ENCODE measurements at places on chromosomes 12 and 14.
A peak's percentile ranks its signal among the peaks of the same experiment; 100 is the strongest.

DNA sequence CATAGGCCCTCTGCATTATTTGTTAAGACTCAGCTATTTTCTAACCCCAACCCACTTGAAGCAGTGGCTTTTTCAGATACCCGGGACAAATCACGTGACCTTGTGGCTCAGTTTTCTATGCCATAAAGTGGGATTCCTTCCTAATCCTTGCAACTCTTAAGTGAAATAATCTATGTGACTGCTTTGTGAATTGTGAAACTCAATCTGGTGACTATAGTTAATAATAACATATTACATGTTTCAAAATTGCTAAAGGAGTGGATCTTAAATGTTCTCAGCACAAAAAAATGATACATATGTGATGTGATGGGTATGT lies 17.3 kb downstream of the EML1 start:
- no peak for DNase-seq

GRCh38 chr12:47781479-47782371 lies 8.7 kb downstream of the SLC48A1 start:
- no peak for DNase-seq

DNA sequence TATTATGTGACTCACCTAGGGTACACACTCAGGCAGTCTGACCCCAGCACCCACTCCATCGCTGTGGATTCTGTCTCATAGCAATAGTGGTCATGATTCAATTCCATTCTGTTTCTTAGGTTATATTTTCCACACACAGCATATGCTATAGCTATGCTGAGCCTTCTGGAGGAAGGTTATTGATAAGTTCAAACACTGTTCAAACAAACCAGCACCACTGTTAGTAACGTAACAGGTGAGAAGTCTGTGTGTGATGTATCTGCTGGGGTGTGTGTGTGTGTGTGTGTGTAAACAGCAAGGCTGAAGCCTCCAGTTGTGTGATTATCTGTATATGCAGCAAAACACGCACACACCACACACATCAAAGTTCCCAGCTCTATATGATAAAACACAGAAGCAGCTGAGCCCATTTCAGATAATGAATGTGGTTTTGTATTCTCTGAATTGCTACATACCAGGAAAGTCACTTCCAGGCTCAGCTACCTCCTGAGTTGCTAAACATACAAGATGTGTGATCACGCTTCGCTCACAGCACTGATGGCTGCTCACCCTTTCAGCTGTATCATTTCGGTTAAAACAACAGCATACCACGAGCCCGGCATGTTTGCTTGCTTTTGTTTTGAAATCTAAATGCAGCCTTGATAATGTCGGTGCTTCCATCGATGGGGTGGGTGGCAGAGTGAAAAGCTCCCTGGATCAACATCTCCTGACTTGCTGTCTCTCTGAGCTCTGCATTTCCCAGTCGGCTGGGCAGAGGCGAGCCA lies 6.8 kb upstream of the SYNE3 start:
- no peak for DNase-seq

GRCh38 chr14:55946231-55946630 lies 172.0 kb upstream of the PELI2 start:
- no peak for DNase-seq

DNA sequence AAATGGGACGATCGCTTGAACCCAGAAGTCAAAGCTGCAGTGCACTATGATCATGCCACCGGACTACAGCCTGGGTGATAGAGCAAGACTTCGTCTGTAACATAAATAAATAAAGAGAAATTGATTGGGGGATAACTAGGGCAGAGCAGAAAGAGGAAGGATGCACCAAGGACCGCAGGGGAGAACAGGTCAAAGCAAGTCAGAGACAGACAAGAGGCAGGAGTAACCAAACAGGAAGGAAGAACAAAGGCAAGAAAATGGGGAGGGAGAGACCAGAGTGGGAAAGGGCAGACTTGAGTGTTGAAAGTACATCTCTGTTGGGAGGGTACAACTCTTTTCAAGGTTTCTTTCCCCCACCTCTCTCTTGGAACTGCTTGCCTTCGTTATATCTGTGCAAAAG lies 50.8 kb upstream of the ELK3 start:
- no peak for DNase-seq

DNA sequence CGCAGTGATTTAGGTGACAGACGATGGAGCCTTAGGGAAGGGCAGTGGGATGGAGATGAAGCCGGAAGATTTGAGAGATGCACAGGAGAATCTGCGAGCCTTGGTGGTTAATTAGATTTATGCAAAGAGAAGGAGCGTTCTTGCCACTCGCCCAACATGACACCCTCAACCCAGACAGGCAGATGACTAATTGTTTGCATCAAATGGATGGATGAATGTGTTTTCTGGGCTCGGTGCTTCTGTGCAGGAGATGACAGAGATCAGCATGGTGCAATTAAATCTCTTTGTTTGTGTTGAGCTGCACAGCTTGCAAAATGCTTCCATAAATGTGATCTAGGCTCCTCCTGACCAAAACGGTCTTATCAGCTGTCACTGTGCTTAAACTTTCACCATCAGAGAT lies 202.3 kb upstream of the PRMT8 start:
- DNase-seq, result no peak

DNA sequence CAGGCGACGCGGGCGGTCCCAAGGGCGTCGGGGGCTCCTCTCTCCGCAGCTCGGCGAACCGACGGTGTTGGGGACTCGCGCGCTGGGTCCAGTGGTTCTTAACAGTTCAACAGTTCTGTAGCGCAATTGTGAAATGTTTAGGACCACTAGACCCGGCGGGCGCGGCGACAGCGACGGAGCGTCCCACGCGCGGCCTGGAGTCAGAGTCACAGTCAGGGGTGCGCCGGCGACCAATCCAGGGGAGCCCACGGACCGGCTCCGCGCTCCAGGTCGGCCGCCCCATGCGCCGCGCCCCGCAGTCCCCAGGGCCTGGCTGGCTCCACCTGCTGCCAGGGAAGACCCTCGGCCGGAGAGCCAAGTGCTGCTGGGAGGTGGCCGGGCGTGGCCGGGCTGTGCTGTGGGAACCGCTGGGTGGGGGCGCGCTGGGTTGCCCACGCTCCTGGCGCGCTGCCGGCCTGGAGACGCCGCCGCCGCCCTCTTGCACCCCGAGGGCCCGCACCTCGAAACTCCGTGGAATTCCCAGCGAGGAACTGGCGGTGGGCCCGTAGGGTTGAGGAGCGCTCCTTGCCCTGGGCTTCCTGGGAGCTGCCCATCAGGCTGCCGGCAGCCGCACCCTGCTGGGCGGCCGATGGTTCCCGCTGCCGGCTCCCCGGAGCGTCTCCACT lies 20.9 kb upstream of the KIF26A start:
- peak; percentile 53 for DNase-seq

GRCh38 chr14:61280092-61280525 lies 1.0 kb downstream of the TMEM30B start:
- DNase-seq, result no peak

- no peak for DNase-seq
Observed at GRCh38 chr14:93019970-93020369, 95.8 kb downstream of the ITPK1 start.

- DNase-seq, result no peak
Observed at GRCh38 chr12:82896979-82897378, 210.3 kb downstream of the TMTC2 start.

DNA sequence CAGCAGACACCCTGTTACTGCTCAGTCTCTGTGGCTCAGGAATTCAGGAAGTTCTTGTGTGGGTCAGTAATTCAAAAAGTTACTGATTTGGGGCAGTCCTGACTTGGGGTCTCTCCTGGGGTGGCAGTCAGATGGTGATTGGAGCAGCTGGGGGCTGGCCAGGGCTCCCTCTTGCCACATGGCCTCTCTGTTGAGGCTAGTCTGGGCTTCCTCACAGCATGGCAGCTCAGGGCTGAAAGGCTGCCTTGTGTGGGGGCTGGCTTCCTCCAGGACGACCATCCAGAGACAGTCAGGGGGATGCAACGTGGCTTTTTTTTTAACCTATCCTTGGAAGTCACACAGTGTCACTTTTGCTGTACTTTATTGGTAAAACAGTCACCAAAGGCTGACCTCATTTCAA lies 61.3 kb downstream of the CACNA1C start:
- DNase-seq, result no peak

DNA sequence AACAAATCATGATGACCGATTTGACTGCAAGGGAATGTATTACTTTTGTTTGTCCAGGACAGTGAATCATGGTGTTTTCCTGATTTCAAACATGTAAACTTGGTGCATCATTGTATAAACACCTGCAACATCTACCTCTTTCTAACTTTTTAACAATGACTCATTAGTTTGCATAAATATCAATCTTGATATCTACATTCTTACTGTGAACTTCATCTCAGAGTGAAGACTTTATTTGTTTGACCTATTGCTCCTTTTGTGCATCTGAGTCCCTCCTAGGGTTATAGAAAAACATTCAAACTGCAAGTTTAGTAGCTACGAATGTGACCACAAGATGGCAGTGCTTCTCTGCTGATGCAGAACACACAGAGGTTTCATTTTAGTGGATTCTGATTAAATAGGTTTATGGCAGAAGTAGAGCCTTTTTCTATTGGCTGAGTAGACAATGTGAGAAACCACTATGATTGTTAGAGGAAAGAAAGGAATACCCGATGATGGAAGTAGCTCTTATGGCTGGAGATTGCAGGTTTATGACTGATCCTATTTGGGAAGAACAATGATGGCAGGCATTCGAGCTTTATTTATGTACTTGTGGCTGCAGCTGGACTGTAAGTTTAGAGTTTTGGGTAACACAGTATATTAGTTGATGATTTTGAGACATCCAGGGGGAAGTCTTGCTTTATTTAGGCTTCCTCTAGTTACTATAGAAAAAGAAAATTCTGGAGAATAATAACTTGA lies 244.2 kb upstream of the OR4E1 start:
- no peak for DNase-seq

DNA sequence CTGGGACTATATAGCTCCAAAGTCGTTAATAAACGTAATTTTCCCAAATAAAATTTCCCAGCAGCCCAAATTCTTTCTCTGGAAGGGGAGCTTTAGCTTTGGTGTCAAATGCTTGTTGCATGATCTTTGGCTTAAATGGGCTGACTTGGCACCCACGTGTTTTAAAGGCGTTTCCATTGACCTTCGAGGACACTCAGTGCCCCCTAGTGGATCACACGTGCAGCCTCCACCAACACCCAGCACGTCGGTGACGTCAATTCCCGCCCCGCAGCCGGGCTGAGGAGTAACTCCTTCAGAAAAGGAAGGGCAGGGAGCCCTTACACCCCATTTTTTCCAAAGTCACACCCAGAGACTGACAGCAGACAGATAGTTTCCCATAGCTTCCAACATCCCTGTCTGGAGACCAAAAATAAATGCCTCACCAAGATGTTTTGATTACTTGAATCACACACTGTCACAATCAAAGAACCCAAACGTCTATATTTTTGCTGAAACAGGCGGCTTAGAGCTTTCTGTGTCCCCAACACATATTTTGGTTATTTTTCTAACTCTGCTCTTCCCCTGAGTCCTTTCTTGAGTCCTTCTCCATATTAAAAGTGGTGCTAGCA lies 707.9 kb downstream of the AACS start:
- DNase-seq, result no peak

DNA sequence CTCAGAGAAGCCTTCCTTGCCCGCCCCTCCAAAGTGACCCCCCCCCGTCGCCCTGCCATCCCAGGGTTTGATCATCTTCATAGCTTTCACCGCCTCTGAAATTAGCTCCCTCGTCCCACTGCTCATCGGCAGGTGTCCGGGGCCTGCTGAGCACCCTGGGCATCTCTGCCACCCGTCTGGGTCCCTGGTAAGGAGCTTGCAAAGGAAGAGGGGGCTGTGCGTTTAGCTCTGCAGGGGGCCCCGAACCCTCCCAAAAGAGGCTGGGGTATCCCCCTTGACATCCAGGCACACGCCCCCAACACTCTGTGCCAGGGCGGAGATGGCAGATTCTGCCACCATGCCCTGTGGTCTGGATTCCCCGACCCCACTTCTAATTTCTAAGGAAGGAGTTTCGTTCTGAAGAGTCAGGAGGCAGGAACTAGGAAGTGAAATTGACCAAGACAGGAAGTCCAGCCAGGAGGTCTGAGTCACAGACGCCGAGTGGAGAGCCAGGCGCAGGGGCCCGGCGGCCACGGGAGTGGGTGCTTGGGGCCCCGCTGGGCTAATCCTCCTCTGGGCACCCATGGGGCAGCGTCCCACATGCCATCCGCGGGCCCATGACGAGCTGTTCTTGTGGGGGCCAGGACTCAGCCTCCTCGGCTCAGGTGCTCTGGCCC lies 95.7 kb downstream of the RFLNA start:
- peak; percentile 78 for DNase-seq

DNA sequence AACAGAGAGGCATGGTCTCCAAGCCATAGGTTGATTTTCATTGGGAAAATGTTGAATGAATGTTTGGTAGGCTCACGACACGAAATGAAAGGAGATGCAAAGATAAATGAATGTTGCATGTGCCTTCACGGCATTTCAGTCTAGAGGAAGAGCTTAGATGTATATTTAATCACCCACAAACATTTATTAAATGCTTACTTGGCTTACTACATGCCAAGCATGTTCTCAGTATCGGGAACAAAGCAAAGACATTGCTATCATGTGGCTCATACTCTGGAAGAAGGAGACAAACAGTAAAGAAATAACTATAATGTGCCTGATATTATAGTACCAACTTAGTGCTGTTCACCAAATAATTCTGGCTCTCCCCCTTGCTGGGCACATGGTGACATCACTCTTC lies 133.5 kb downstream of the LLPH start:
- no peak for DNase-seq

GRCh38 chr12:85865890-85866289 lies 8.2 kb upstream of the NTS start:
- DNase-seq, result no peak

- no peak for DNase-seq
Observed at GRCh38 chr14:26577711-26578110, 20.1 kb downstream of the NOVA1 start.

- DNase-seq, result no peak
Observed at GRCh38 chr12:67534681-67535080, 113.9 kb upstream of the DYRK2 start.

- no peak for DNase-seq
Observed at GRCh38 chr12:10362325-10362724, 27.5 kb downstream of the KLRK1 start.

DNA sequence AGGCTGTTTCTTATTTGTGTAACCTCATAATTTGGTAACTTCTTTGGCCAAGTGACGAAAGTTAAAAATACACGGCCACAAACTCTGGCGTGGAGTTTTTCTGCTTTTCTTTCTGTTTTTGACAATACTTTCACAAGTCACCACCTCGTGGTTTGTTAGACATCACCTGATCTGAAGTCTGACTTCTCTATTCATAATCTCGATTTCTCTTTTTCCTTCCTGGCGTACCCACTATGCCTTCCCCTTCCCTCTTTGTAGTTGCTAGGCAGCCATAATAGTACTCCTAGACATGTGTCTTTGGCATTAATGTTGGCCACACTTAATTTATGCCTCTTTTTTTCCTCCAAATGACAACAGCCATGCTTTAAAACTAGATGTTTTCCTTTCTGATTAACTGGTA lies 97.6 kb downstream of the POLR3B start:
- no peak for DNase-seq

DNA sequence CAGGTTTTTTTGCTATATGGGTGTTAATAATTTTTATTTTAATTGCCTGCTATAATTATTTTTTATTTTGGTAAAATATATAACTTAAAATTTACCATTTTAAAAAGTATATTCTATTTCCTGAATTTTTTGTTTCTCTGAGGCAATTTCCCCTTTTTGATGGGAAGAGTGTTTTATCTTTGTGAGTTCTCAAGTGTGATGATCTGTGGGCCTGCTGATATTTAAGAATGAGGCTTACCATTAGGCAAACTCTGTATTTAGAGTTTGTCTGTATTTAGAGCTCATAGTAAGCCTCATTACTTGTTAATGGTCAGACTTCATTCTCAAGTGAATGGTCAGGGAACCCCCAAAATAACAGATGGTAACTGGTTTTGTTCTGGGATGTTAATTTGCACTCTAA lies 48.0 kb downstream of the WNK1 start:
- DNase-seq, result no peak

- DNase-seq, result no peak
Observed at GRCh38 chr12:128387811-128388422, 120.9 kb downstream of the TMEM132C start.

All from tibial artery (tissue), 4 donors.